ENCODE measurements at places on chromosomes 2 and 18.

GRCh38 chr2:144490857-144491256 lies 29.1 kb downstream of the ZEB2 start:
- DNase-seq: no peak

- DNase-seq: no peak
These were observed 1.1 kb upstream of the NEURL3 start for GRCh38 chr2:96506016-96506906.

- DNase-seq: no peak
These were observed 10.1 kb downstream of the EHD3 start for GRCh38 chr2:31244101-31244500.

- DNase-seq: no peak
These were observed 10.1 kb downstream of the SRSF7 start for GRCh38 chr2:38740851-38741731.

DNA sequence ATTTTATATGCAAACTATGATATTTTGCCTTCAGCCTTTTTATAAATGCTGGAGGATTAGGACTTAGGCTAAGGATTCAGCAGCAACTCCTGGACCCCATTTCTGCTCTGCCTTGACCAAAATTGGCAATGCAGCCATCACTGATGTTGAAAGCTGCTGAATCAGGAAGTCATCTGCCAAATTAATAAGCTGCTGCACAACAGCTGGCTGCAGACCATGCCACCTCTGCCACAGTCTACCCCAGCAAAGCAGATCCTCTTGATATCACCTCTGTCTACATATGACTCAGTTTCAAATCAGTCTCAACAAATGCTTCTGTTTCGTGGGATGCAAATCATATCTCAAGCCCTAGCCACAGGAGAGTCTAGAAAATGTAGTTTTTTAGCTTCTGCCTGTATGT lies 7.1 kb upstream of the SOS1 start:
- DNase-seq: no peak

- no peak for DNase-seq
These were observed 61.7 kb upstream of the SPRED2 start for GRCh38 chr2:65494078-65494477.

DNA sequence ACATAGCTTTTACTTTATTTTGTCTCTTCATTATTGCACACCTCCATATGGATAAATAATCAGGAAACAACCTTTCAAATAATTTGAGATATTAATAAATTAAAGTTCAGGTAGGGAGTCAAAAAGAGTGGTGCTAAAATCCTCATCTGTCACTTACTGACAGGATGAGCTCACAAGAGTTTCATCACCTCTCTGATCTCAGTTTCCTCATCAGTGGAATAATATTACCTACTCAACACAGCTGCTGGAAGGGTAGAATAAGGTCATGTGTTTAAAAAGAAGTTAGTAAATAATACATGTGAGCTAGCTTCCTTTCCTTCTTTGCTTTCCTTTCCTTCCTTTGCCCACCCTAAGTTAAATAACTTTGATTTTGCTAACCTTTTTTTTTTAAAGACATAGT lies 61.9 kb downstream of the RDH14 start:
- DNase-seq: no peak

DNA sequence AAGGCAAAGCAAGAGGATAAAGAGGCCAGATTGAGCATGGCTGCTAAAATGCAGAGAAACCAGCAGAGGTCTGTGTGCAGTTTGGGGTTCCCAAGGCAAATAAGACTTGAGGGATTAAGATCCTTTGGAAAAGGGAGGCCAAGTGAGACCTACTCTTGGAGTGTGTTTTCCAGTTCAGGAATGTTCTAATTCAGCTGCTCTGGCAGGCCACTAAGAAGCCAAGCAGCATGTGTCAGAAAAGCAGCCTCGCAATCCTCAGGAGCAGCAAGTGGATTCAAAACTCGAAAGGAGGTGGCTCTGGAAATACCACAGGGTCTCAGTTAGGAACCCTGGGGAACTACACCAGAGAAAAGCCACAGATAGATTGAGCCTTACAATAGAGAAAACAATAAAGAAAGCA lies 569.2 kb downstream of the METTL4 start:
- no peak for DNase-seq

DNA sequence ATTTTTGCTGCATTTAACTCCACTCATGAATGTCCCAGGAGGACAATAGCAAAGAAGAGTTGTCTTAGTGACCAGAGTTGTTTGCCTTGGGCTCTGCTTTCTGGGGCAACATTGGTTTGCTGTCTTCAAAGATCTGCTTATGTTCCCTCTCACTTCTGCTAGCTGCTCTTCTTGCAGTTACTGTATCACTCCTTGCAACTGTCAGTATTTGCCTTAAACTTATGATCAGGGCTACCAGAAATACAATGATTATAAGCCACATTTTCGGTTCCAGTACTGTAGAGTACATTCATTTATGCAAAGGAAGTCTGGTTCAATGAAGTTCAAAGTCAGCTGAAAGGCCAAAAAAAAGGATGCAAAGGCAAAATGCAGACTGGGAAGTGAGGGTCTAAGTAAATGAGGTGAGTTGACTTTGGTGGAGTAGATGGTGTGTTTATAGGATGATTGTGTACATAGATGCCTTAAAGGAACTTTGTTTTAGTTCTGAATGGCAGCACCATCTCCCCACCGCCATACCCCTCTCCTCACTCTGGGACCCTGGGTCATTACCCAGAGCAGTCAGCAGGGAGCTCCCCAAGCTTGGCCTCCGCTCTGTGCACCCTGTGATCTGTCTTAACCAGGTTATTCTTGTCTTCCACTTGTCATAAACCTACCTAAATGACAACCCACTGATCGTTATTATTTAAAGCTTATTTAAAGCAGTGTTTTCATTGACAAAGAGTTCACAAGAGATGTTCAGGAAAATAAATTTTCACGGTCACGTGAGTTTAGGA lies 236.0 kb downstream of the DOK6 start:
- no peak for DNase-seq

- no peak for DNase-seq
These were observed 5.8 kb upstream of the RIF1 start for GRCh38 chr2:151403914-151404313.

DNA sequence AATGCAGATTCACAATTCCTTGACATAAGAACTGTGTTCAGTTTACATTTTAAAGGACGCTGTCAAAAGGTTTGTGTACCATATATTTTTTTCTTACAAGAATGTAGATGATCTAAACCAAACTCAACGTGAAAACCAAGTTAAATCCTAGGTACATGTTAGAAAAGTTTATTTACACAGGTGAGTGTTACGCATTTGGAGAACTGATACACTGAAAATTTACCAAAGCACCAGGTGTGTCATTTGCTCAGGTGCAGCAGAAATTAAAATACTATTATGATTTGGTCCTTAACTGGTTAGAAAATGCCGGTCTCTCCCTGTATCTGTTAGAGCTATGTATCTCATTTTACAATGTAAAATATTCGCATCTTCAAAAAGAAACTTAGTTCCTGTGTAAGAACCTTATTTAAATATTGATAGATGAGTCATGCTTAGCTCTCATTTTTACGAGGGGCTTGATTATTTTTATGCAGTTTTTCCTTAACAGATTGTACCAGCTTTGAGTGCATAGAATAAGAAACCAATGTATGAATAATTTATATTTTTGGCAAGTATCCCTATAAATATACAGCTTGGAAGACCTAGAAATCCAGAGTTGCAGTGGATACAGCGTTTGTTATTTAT lies 25.1 kb downstream of the MFF start:
- DNase-seq: no peak

DNA sequence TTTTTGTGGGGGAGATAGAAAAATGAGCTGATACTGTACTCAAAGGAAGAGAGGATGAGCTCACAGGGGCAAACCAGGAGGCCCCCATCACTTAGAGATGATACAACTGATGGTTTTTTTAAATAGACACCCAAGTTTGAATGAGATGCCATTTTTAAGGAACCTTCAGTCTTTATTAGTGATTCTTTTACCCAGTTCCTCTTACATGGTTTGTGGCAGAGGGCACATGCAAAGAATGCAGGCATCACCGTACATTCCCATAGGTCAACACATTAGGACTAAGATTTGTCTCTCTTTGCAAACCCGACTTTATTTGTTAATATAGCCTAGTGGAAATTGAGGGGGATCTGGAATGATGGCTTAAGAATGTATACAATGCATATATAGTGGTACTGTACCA lies 250.9 kb downstream of the ASXL3 start:
- DNase-seq: no peak

DNA sequence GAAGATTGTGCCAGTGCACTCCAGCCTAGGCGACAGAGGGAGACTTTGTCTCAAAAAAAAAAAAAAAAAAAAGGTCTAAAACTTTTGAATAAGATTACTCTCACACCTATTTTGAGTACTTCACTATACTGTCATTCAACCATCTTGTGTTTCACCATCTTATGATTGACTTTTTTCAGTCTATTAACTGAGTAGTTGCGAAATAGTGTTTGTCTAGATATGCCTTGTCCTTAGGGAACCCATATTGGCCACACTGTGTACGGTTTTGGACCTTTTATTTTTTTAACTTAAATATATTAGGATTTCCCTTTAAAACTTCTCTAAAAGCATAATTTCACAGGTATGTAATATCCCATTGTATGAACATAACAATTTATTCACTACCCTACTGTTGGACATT lies 72.3 kb downstream of the ALMS1 start:
- DNase-seq: no peak

GRCh38 chr2:9703701-9704221 lies 73.0 kb upstream of the YWHAQ start:
- DNase-seq: no peak

DNA sequence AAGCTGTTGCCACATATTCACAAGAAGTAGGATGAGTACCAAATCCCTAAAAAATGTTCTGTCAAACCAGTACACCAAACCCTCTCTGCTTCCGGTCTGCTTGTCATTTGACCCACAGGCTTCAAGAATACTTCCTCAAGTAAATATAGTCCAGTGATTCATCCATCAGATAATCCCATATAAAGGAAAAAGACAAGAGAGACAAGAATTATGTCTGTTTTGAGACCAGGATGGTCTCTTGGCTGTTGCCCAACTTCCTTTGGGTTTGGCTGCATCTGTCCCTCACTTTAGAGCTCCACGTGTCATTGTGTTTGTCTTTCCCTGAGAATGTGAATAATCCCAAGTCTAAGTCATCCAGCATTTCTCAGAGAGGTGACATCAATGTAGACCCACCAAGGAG lies 91.5 kb upstream of the NRP2 start:
- no peak for DNase-seq

GRCh38 chr18:42005782-42006181 lies 50.7 kb downstream of the PIK3C3 start:
- DNase-seq: no peak

- no peak for DNase-seq
These were observed 187.8 kb upstream of the FAM98A start for GRCh38 chr2:33786881-33787280.

DNA sequence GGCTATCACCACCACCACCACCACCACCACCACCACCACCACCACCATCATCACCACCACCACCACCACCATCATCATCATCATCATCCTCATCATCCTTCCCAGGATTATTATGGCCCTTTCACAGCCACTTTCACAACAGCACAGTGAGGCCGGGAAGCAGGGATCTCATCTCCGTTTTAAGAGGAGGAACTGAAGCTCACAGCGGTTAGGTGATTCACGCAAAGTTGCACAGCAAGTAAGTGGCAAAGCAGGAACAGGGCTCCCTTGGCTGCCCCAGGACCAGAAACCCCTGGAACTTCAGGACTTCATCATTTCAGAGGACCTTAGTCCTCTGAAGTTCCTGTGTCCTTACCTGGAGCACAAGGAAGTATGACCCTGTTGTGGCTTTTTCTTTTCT lies 26.8 kb downstream of the MRPL35 start:
- DNase-seq: no peak

- DNase-seq: no peak
These were observed 41.5 kb downstream of the TANC1 start for GRCh38 chr2:159009940-159010339.

GRCh38 chr18:55579501-55580270 lies 8.3 kb downstream of the TCF4 start:
- no peak for DNase-seq

- DNase-seq: no peak
These were observed 277.0 kb upstream of the HNRNPA3 start for GRCh38 chr2:176935543-176936102.

DNA sequence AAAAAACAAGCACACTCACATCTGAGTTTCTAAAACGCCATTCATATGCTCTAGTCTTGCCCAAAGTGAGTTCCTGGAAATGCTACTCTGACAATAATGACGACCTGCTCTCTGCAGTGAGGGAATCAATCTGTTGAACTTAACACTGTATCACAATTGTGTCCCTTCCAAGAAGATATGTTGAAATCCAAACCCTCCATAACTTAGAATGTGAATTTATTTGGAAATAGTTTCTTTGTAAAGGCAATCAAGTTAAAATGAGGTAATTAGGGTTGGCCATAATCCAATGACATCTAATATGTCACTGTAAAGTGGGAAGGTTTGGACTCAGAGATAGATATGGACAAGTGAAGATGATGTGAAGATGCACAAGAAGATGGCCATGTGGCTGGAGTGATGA lies 264.5 kb downstream of the CD226 start:
- DNase-seq: no peak

DNA sequence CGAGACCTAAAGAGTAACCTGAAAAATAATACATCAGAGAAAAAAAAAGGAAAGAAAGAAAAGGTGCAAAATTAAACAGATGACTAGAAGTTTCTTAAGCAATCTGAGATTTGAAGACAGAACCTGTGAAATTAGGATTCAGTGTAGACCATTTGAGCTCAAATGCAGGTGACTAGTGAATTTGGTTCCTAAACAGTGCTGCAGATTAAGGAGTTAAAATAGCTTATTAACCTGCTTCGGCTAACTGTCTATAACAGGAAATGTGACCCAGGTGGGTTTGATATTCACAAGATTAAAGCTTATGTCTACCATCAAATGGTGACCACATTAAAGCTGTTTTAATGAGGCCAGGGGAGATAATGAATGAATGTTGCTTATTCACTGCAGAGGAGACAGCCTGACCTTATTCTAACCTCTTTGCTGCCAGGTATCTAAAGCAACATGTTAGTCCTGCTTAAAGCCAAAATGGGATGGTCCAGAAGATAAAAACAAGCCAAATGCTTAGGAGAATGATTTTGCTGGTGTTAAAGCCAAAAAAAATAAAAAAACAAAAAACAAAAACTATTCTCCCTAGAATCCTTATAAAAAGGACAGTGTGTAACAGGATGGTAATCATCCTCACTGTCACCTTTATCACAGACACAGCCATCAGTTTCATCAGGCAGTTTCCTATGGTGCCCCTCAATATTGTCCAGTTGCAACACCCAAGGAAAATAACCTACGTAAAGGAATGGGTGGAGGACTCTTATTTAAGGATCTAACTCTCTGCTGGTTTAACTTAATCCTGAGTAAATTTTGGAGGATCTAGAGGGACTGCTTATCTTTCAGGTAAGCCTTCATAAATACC lies 769.0 kb upstream of the ZEB2 start:
- no peak for DNase-seq

DNA sequence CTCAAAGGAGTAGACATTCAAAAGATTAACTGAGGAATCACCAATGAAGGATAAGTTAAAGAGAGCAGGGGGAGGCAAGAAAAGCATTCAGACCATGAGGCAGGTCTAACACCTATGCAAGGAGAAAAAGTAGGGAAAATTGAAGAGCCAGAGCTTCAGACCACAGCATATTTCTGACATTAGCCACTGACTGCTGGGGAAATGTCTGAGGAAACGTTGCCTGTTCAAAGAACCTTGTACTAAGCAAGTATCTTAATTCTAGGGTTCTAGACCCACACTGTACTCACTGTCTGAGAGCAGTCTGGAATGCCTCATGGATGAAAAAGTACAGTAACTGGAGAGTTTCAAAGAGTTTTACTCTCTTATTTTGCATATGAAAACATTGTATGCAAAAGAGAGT lies 39.5 kb upstream of the TFPI start:
- DNase-seq: no peak

All from KG1 (cell line).